Fibroblast of skin of scalp (primary cell): ENCODE measurements at places on chromosomes 7 and 10.

DNA sequence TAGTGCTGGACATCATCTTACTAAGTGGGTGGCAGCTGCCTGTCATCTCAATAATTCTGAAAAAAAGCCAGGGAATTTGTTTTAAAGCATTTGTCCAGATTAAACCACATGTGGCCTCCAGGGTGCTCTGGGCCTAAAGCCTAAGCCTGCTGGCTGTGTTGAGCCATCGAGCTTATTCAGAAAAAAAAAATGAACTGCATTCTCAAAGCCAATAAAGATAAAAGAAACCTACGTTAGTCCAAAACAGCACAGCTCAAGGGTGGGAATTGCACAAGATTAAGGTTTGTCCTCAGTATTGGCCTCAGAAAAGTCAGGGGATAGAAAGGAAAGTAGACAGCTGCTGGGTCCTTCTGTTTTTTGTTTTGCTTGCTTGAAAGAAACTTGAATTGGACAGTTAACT, 22.6 kb upstream of the PRTFDC1 start:
- peak; percentile 64 for DNase-seq

- no peak for DNase-seq
Measured at GRCh38 chr7:47183862-47184590, 397.9 kb downstream of the TNS3 start.

DNA sequence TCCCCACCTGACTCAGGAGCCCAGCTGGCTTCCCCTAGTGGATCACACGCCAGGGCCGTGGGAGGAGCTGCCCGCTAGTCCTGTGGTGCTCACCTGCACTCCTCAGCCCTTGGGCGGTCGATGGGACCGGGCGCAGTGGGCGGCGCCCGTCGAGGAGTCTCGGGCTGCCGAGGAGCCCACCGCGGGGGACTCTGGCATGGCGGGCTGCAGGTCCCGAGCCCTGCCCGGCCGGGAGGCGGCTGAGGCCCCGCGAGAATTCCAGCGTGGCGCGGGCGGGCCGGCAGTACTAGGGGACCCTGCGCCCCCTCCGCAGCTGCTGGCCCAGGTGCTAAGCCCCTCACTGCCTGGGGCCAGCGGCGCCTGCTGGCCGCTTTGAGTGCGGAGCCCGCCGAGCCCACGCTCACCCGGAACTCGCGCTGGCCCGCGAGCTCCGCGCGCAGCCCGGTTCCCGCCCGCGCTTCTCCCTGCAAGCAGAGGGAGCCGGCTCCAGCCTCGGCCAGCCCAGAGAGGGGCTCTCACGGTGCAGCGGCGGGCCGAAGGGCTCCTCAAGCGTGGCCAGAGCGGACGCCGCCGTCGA, 367.9 kb downstream of the TYW1 start:
- DNase-seq, result no peak

DNA sequence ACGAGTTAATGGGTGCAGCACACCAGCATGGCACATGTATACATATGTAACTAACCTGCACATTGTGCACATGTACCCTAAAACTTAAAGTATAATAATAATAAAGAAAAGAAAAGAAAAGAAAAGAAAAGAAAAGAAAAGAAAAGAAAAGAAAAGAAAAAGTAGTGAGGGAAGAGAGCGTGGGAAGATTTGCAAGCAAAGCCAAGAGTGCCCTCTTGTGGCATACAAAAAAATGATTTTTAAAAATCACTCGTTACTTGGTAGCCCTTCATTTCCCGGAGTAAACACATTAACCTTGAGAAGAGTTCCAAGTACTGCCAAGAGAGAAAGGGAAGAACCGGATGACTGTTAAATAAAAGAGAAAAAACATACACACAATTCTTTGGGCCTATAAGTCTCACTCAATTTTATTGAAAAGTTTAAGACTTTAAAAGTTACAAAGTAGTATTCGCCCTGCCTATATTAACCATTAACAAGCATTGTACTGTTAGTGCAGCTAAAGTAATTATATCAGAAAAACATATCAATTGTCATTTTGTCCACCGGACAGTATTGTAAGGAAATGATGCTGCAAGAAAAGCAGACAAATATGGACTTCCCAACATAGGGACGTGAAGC, 6.2 kb upstream of the CH25H start:
- DNase-seq, result peak; percentile 55

DNA sequence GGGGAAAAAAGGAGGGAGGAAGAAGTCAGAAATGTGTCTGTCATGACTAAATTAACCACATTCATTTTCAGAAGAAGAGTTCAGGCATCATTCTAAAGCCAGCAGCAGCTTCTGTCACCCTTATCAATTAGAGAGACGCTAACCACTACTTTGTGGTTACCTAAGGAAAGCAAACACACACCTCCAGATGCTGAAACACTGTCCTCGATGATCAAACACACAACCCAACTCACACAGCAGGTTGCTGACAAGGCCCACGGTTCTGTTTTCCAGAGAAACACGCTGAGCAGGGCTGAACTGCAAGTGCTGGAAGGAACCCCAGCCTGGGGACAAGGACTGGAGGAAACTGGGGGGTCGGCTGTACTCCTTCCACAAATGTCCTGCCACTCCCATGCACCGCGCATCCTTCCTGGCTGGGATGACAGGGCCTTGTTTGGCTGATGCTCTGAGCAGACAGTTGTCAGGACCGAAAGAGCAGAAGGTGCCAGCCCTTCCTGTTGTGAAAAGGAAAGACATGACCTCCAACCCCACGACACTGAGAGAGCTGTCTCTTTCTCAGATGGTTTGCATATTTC, 36.6 kb downstream of the PRKCQ start:
- DNase-seq, result no peak

GRCh38 chr7:155229548-155230168, 68.0 kb upstream of the INSIG1 start:
- DNase-seq, result no peak
